ENCODE measurements at places on chromosomes 11 and 22. TPM values are rescaled to one million over a fixed set of nuclear protein-coding genes. Genes with fewer than 3 reads are reported as not detected.
A peak's percentile ranks its signal among the peaks of the same experiment; 100 is the strongest.

- no peak overlapping the region for H3K4me3 ChIP-seq
- no peak overlapping the region for H3K27ac ChIP-seq
- DNase-seq: no peak
- no peaks in the 10 kb centered on the region for H3K27me3 ChIP-seq
- no peaks in the 10 kb centered on the region for H3K36me3 ChIP-seq
- peaks cover 38% of the 10 kb centered on the region for H3K4me1 ChIP-seq
Measured at GRCh38 chr11:116729501-116730240, 43.1 kb downstream of the BUD13 start.

DNA sequence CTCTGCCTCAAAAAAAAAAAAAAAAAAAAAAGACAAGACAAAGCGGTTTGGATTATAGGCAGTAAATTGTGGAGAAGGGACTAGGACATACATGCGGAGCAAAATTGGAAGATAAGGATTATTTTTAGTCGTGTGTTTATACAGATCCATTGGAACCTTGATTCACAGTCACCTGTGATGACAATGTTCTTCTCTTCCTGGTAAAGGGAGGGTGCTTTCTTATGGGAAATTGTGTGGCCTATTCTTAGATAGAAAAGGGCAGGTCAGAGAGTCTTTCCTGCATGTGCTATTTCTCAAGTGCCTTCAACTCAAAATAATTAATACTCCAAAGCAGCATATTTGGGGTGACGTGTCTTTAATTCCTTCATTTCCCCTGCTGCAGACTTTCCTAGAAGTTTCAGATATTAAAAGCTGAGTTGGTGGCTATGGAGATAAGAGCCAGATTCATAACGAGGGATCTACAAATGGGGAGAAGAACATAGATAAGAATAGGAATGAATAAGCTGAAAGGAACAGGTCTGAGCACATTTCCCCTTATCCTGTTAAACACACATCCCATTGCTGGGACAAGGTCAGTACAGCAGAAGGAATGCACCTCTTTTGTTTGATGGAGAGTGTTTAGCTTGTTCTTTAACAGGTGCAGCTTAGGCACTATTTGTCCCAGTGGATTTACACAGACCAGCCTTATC lies 22.5 kb downstream of the GSTT2B start:
- no peaks in the 10 kb centered on the region for H3K27me3 ChIP-seq
- H3K4me1 ChIP-seq: no peaks in the 10 kb centered on the region
- no peak for DNase-seq

DNA sequence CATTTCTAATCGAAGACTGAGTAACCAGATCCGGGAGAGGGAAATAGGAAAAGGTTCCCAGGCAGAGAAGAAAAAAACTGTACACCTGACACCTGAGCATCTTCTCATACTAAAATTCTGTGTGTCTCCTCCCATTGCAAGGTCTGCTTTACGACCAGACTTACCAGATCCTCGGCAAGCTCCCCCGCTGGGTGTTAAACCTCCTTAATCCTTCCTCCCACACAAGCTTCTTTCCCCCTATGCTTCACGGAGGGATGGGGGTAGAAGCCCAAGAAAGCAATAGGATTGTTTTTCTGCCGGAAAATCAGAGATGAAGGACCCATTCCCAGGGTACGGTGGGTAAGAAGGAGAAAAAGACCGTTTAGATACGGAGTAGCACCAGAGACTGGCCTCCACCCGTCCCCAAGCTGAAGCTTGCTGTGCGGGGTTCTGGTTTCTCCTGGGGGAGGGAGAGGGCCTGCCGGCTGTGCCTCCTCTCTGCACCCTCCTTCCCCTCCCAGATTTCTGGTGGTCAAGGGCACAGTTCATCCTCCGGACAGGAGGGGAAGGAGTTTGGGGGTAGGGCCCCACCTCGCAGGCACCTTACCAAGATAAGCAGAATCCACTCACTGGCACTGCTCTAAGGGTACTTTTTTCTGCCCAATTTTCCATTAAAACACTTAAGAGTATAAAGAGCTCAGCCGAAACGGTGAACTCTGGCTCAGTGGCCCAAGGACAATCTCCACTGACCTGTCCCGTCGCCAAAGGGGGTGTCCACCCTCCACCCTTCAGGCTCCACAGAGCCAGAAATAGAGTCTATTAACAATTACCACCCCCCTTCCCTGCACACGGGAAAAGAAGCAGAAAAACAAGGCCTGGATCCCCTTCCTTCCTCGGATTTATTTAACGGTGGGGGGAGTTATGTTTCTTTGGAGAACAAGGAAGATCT lies 1.2 kb downstream of the TOB2 start:
- H3K27me3 ChIP-seq: no peaks in the 10 kb centered on the region
- peak overlapping the region; percentile 99 for H3K4me3 ChIP-seq
- peaks cover 5% of the 10 kb centered on the region for H3K4me1 ChIP-seq
- peaks cover 17% of the 10 kb centered on the region for H3K36me3 ChIP-seq

The MIAT gene
- total RNA-seq: 63.6 TPM

GRCh38 chr11:3115321-3115720 lies 49.8 kb downstream of the OSBPL5 start:
- DNase-seq: no peak
- H3K4me1 ChIP-seq: no peaks in the 10 kb centered on the region
- peaks cover 28% of the 10 kb centered on the region for H3K36me3 ChIP-seq

The CARD16 gene
- total RNA-seq: not detected
